GM12864 (cell line): ENCODE measurements at places on chromosomes 1 and 21.

GRCh38 chr1:64653466-64653865 lies 91.4 kb upstream of the RAVER2 start:
- no peak for DNase-seq

DNA sequence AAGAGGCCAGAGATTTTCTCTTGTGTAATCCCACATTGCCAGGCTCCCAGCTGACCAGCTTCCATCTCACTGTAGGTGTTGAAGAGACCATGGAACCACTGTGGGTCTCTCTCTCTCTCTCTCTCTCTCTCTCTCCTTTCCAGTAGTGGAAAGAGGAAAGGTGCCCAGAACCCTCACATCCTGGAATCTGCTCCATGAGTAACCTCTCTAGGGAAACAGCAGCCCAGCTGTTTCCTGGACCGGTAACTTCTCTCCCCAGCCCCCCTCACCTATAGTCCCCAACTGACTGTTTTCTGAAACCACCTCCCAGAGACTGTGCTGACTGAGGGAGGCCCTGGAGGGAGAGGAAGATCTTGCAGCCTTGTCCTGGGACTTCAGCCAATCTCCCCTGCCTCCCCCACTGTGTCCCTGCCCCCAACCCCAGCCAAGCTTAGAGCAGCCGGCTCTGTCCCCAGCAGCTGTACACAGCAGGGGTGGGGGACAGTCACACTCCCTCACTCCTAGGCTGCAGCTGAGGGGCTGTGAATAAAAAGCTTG lies 20.6 kb upstream of the SLC45A3 start:
- no peak for DNase-seq

GRCh38 chr21:36718951-36719501 lies 20.1 kb downstream of the SIM2 start:
- no peak for DNase-seq

- DNase-seq: no peak
Measured at GRCh38 chr1:238242181-238242580, 351.5 kb upstream of the ZP4 start.

DNA sequence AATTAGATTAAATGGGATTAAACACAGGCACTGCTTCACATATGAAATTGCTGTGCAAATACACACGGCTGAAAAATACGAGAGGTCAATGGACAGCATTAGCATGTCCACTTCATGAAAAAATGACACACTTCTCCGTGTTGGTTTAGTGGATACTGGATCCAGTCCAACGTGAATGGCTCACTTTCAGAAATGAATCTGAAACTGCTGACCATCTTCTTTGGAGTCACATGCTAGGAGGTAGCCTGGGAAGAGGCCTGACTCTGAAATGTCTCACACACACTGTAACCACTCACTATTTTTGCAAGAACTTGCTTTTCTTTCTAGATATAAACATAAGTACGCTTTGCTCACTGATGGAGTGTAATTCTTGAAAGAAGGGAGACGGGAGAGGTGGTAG lies 127.3 kb downstream of the HLCS start:
- DNase-seq: no peak

- DNase-seq: no peak
Measured at GRCh38 chr21:33406493-33406892, 3.3 kb downstream of the IFNGR2 start.

DNA sequence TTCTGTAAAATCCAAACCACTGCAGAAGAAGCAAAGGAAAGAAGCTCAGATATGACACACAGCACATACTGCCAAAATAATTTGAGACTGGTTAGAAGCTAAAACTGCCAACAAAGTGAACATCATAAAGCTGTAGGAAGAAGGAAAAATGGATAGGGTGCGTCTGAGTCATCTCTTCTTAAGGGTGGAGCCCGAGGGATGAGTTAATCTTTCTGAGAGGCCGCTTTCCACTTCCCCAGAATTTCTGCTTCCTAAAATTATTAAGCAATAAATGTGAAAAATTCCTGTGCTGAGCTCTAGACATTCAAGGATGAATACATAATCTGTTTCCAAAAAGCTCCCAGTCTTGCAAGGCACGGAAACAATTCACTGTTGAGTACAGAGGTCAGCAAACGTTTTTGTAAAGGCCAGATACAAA lies 20.1 kb downstream of the PPT1 start:
- no peak for DNase-seq

DNA sequence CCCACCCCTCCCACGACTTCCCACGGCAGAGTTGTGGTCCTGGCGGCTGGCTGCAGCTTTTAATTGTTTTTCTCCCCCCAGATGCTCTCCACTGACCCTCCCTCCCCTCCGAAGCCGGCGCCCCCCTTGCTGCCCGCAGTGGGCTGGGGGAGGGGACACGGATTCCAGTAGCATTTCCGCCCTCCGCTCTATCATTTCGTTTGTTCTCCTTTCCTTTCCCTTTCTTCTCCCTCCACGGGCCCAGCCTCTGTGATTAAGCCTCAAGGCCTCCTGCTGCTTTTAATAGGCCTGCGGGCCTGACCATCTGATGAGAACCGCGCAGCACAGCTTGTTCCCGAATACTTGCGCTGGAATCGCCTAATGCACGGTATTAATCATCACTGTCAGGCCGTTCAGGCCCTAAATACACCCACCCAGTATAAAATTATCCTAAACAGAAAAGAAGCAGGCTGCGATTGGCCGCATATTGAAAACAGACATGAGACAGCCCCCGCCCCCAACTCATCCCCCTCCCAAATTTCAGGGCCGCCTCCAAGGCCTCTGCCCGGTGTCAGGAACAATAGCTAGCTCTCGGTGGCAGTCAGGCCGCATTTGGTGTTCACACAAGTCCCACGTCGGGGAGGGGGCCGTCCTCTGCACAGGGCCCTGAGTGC lies 102.0 kb upstream of the ARHGEF16 start:
- no peak for DNase-seq

DNA sequence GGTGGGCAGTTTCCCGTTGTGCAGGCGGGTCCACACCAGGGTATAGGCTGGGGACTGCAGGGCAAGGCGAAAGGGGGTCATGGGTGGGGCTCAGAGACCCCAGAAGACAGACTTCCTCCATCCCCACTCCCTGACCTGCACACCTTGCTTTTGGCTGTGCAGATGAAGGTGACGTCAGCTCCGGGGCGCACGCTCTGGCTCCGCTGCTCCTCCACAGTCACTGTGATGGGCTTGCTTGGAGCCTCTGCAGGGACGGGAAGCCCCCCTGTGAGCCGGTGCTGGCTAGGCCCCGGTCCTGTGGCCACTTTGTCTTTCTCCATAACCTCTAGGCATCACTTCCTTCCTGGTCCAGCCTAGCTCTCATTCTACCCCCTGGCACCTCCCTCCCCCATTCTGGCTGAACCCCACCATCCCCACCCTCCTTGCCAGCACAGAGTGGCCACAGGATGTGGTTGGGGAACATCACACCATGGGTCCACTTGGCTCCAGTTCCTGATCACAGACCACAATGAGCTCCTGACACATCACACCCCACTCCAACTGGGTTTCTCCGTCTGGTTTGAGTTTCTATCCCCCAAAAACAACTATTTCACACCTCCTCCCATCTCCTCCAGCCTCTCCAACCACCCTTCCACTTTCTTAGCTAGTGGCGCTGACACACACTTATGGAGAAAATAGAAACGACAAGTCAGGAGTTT lies 45.2 kb downstream of the LDLRAD2 start:
- no peak for DNase-seq

- no peak for DNase-seq
Measured at GRCh38 chr1:200306944-200307754, 102.7 kb downstream of the ZNF281 start.

- no peak for DNase-seq
Measured at GRCh38 chr1:101566883-101567538, 330.2 kb downstream of the S1PR1 start.

- DNase-seq: no peak
Measured at GRCh38 chr1:88284066-88284465, 400.0 kb upstream of the PKN2 start.

DNA sequence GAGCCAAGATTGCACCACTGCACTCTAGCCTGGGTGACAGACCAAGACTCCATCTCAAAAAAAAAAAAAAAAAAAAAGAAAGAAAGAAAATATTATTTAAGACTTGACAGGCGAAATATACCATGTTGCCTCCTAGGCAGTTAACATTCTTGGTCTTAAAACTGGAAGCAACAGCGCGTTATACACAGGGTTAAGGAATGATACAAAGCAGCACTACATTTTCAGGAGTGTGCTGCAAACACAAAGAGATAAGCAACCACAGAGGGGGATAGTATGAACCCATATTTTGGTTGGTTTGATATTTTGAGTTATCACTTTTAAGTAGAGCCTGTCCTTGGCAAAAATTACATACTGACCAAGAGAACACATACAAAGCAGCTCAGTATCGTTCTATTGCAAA lies 25.1 kb downstream of the USP24 start:
- DNase-seq: no peak

- no peak for DNase-seq
Measured at GRCh38 chr1:224493269-224493668, 58.7 kb upstream of the WDR26 start.

DNA sequence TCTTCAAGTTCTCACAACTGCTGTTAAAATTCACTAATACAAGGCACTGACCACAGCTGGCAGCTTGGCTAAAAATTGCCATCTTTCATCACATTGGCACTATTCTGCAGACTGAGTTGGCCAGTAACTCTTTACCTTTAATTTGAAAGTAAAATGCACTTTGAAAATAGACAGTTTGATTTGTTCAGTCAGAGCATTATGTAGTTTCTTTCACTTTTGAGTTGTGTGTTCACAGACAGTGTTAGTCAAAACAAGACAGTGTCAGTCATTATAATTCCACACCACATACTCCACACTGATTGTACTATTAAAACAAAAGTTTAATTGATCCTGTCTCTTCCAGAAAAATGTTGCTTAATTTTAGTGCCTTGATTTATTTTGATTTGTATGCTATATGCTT lies 160.7 kb downstream of the SDCCAG8 start:
- no peak for DNase-seq

DNA sequence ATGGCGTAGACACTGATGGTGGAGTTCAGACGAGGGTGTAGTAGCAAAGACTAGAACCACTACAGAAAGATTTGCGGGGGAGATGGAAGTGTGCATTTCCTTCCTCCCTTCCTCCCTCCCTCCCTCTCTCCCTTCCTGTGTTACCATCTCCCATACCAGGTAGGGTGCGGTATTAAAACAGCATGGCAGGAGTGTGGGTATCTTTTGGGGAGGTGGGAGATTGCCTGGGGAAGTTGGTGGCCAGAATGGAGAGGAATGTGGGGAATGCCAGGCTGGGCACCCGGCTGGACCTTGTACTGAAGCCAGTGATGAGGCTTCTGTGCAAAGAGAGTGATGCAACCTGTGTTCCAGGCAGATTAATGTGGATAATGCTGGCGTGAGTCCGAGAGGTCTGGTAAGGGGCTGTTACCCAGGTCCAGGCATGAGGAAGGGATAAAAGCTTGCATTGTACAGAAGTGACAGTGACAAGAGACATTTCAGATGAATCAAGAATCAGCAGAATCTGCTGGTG lies 30.3 kb upstream of the PPP2R5A start:
- no peak for DNase-seq
